ENCODE measurements at places on chromosomes 2 and 18.

GRCh38 chr18:62693659-62694058, 21.7 kb upstream of the PHLPP1 start:
- DNase-seq = no peak

DNA sequence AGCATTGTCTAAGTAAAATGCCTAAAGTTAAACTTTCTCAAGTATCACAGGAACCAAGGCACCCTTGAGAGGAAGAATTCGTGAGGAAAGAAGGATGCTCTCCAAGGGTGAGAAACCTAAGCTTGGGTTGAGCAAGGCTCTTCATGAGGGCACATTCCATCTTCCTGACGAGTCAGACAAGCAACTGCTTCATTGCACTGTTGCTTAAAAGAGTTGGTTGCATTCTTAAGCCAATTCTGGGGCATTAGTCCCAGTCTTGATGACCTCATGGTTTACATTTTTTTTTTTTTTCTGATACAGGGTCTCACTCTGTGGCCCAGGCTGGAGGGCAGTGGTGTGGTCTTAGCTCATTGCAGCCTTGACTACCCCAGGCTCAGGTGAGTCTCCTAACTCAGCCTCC, 237.5 kb downstream of the ACTR3 start:
- no peak for DNase-seq

DNA sequence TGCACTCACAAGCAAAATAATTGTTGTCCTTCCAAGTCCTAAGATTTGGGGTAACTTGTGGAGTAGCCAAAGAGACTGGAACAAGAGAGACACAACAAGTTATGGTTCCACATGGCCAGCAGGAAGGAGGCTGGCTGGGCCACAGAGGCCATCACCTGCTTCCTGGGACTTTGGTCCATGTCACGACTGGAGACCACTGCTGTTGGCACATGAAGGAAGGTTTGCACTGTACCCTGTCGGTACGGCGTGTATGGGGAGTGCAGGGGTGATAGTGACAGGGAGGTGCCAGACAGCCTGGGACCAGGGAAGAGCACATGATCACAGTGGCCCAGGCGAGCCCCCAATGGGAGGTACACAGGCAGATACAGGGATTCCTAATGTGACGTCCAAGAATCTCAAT, 15.5 kb downstream of the SLC66A2 start:
- DNase-seq = no peak

DNA sequence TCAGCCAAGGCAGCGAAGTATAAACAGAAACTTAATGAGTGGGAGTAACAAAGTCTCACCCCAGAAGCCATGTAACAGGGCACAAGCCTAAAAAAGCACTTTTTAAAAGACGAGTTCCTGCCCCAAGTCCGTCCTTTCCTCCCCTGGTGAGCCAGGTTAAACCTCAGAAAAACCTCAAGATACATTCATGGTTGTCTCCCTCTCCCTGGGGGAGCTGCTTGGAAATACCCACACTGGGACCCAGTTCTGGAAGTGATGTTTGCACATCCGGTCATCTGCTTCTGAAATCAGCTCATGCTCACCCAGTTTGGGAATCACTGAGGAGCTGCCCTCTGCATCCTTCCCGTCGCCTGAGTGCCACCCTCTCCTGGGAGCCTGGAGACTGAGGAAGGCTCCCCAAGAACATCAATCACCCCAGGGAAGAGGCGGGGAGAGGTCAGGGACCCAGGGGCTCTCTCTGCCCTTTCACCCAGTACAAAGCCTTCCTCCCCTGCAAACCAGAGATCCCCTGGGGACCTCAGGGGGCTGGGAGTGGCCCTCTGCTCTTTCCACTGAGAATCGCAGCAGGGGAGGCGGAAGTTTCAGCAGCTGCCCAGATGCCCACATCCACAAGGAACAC, 150.6 kb upstream of the AGAP1 start:
- DNase-seq = no peak

DNA sequence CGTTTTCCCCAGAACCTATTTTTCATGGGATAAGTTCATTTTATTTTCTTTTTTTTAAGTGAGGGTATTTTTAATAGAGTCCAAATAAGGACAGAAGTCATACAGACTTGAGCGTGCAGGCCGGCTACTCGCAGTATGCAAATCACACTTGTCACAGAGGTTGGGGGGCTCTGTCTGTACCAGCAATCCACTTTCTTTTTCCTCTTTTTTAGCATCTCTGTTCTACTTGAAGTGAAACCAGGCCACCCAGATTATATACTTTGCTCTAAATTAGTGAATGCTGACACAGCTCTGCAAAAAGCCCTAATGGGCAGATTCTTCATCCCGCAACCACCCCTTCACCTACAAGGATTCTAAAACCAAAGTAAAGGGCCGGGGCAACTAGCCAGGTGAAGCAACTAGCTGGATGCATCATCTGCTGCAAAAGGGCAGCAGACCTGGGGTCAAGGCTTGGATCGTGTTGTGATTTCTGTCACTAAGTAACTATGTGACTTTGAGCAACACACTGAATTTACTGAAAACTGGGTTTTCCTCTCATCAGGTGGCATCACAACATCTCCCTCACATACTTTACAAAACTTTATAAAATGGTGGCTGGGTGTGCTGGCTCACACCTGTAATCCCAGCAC, 18.4 kb downstream of the KDSR start:
- no peak for DNase-seq
